Right hindlimb (tissue), 1 donor: ENCODE measurements at places on chromosomes 5 and 9.

GRCh38 chr9:17004500-17004899, 130.3 kb upstream of the CNTLN start:
- DNase-seq = no peak

DNA sequence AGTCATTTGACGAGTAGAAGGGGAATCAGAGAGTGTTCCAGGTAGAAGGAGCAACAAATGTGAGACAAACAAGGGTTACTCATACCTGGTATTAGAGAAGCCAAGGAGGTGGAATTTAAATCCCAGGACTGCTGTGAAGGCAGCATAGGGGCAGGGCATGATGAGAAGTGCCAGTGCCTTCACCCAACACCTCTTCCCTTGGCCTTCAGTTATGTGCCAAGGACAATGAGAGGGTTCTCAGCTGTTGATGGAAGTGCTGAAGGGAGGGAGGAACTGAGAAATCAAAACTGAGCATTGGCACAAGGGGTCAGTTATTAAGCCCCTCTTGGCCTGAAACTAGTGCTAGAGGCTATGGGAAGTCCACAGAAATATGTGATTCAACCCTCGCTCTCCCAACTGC, 50.3 kb downstream of the GARNL3 start:
- DNase-seq = no peak

- peak; percentile 91 for DNase-seq
Observed at GRCh38 chr5:143403593-143404415, at the start of gene NR3C1. TSS of gene NR3C1 (minus strand) at chr5:143403686. CDS start at chr5:143400839, 2,847 bp downstream.

GRCh38 chr9:93862877-93863545, 92.1 kb downstream of the BARX1 start:
- no peak for DNase-seq

DNA sequence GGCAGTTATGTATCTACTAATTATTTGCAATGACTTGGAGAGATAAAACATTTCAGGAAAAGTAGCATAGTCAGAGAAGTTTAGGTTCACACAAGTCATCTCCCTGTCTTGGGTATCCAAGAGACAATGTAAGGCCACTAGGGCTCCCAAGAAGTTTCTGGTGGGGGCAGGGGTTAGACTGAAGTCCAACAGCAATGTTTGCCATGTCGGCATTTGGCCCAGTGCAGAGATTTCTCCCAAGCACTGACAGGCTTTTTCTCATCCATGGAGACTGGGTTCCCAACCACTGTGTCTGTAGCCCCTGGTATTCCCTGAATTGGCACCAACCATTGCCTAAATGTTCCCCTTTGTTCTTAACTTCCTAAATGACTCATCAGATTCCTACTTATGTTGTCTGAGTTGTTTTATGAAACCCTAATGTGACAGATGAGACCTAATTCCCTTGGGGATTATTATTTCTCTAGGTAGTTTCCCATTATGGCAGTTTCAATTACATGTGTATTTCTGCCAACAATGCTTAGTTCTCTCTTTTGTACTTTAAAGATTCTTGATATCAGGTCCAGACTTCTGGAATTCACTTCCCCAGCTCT, 103.6 kb upstream of the EGFLAM start:
- no peak for DNase-seq

DNA sequence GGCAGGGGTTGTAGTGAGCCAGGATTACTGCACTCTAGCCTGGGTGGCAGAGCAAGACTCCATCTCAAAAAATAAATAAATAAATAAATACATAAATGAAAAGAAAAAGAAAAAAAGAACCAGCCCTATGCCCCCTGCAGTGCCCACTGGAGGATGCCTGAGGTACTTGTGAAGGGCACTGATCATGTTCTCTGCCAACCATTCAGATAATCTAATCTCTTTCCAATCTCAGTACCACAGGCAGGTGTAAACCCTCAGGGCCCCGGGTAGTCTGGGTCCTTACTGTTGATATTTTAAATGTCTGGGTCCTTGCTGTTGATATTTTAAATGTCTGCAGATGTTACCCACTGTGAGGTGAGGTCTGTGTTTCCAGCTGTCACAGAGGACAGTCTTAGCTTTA, 321.8 kb upstream of the ADCY2 start:
- no peak for DNase-seq
